Renal pelvis (tissue), 12 donors: ENCODE measurements at places on chromosomes 2 and 18.

GRCh38 chr2:60405271-60405919 is 148.1 kb downstream of the BCL11A start:
- DNase-seq, result no peak

DNA sequence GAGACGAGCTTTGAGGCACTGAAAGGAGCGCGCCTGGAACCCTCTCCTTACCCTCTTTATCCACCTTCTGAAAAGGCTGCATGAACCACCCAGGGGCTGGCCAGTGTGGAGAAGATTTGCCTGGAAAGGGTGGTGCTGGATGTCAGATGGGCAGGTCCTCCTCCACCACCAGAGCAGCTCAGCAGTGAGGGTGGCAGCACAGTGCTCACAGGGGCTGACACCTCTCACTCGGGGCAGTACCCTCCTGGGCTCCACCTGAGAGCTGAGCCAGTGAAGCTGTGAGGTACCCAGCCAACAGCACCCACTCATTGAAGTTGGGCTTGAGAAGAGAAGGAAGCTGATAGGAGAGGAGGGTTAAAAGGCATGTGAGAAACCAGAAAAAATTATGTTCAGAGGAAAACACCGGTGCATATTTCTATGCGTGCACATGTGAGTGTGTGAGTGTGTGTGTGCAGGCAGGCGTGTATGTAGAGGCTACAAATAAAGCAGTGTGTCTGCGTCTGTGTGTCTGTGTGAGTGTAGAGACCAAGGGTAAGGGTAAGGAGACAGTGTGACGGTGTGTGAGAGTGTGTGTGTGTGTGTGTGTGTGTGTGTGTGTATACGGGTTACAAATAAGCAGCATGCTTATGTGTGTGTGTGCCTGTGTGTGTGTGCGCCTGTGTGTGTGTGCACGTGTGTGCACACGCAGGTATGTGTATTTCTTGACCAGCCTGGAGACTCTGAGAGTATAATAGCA is 40.7 kb downstream of the TEX44 start:
- no peak for DNase-seq

GRCh38 chr2:151002959-151003600 is 258.6 kb downstream of the RBM43 start:
- no peak for DNase-seq

DNA sequence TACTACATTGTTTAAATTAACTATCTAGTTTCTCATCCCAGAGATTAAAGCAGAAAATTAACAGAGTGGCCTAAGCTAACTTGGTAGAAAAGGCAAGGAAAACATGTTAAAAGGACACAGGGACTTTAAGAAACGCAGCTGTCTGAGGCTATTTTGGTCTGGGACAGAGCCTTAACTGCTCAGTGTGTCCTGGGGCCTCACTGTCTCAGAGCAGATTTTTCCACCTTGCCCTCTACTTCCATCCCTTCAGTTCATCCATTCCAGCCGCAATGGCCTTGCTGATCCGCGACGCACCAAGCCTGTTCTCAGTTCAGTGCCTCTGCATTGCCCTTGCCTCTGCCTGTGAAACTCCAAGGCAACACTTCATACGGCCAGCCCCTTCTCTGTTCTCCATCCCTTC is 114.9 kb upstream of the OSR1 start:
- DNase-seq, result peak; percentile 11

GRCh38 chr2:220320326-220320725 is 692.9 kb downstream of the SLC4A3 start:
- no peak for DNase-seq

GRCh38 chr2:225891771-225892170 is 492.3 kb downstream of the NYAP2 start:
- DNase-seq, result no peak

- no peak for DNase-seq
Observed at GRCh38 chr18:50707855-50708469, 111.9 kb downstream of the MRO start.

GRCh38 chr18:55355223-55355622 is 232.8 kb downstream of the TCF4 start:
- DNase-seq, result no peak

GRCh38 chr2:202604699-202605098 is 30.1 kb upstream of the FAM117B start:
- DNase-seq, result no peak

DNA sequence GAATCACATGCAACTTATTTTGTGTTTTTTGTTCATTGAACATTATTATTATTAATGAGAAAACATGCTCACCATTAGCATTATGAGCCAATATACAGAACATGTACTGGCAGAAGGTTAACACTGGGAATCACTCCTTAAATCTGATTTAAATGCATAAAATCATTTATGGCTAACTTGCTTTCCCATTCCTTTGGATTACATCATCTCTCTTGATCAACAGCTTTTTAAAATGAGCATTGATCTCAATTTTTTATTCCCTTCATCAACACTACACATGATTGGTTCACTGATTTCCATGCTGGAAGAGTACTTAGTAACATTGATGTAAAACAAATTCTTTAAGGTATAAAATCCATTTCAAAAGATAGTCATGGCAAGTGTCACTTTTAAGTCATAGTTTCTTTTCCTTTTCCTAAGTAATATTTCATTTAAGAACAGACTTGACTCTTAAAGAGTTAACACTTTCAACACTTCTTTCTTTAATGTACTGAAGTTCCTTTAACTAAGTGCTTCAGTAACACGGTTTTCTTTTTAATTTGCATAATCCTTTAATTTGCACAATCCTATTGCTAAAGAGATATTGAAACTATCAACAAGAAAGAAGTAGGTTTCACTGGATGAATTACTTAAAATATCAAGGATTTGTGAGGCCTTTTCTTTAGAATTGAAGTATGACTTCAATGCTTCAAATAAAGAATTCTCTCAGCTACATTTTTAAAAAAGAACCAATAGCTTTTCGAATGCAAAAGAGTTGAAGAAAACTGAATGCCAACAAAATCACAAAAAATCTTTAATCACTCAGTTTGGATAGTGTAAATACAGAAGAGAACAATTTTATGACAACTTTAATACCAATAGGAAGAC is 24.9 kb upstream of the BUB1 start:
- DNase-seq, result no peak

GRCh38 chr2:126714191-126714965 is 58.4 kb downstream of the GYPC start:
- no peak for DNase-seq

DNA sequence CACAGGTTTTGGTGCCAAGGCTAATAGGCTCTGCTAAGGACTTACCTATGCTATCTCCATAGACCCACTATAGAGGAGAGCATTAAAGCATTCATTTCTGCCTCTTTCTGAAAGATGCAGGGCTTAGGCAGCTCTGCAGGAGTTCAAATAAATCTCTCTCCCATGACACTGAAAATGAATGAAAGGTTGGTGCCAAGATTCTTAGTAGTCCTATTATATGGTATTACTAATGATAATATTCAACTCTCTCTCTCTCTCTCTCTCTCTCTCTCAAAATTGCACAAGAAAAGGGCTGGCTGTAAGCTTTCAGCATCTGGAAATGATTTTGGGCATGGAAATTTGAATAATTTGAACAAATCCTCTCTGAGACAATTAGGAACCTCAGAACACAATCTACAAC is 433.7 kb downstream of the MBD2 start:
- DNase-seq, result no peak

- DNase-seq, result no peak
Observed at GRCh38 chr18:12769644-12770440, 67.0 kb downstream of the PSMG2 start.

DNA sequence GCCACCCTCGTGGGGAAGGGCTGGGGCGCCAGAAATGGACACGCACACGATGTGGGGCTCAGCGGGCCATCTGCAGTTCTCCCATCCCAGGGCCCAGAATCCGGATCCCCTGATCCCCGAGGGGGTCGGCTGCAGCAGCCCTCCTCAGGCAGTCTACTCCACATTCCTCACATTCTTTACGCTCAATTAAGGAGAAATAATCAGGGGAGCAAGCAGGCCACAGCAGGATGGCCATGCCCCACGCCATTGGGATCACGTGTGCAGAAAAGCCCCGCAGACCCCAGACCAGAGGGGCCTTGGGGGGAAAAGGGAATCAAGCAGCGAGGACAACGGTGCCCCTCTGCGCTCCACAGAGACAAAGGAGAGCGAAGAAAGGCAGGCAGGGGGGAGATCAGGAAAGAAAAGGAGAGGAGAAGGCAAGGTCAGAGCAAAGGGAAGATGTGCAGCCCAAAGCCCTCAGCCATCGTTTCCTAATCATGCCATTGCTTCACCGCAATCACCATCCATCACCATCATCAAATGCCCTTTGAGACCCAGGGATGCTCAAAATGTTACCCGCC is 17.5 kb upstream of the PKDCC start:
- DNase-seq, result no peak

- DNase-seq, result no peak
Observed at GRCh38 chr18:51622702-51623101, 425.2 kb upstream of the MEX3C start.

- DNase-seq, result no peak
Observed at GRCh38 chr2:167692191-167692590, 555.2 kb downstream of the STK39 start.

DNA sequence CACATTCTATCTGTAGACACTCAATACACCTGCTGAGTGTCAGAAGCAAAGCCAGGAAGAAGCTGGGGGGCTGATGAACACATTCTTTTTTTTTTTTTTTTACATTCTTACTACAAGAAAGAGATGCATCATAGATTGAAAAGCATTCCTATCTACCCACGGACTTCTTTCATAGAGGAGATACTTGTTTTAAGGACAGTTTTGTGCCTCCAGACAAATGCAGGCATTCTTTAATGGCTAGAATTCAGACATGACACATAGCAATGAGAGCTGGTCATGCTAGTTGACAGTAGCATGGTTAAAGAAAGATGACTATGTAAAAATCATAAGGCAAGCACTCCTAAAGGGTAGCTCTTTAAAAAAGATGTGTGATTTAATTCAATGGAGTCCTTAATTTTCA is 110.2 kb downstream of the EPHA4 start:
- no peak for DNase-seq

GRCh38 chr2:94869552-94870439 is 1.4 kb upstream of the TEKT4 start:
- DNase-seq, result no peak

GRCh38 chr2:85699325-85699724 is 5.2 kb downstream of the GNLY start:
- DNase-seq, result no peak

DNA sequence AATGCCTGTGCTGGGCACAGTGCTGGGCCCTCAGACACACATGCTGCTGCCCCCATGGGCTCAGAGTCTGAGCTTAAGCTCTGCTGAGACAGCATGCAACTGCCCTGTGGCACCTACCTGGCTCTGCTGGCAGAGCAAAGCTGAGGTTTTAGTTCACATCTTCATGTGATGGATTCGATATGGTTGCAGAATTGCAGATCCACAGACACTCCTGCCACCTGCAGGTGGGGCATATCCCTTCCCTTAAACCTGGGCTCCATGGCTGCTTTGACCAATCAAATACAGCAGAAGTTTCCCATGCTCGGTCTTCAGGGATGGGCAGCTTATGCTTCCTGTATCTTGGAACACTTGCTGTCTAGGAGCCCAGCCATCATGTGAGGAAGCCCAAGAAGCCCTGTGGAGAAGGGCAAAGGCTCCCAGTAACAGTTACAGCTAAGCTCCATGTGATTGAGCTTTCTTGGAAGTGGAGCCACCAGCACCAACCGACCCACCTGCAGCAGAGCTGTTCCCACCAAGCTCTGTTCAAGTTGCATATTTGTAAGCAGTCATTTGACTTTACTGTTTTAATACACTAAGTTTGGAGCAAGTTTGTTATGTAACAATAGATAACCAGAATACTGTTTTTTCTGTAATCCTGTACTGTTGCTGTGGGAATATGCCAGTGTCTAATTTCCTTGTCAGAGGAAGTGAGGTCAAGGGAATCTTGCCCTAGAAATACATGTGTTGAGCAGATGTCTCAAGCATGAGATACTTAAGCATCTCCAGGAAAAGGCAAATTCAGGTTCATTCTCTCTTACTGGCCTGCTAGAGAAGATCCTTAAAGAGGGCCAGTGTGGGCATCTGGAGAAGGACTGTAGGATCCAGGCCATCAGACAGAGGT is 79.3 kb downstream of the SH3RF3 start:
- DNase-seq, result no peak

- no peak for DNase-seq
Observed at GRCh38 chr2:112636605-112637288, 9.0 kb upstream of the SLC20A1 start.

- no peak for DNase-seq
Observed at GRCh38 chr18:78518805-78519204, 460.8 kb upstream of the SALL3 start.

DNA sequence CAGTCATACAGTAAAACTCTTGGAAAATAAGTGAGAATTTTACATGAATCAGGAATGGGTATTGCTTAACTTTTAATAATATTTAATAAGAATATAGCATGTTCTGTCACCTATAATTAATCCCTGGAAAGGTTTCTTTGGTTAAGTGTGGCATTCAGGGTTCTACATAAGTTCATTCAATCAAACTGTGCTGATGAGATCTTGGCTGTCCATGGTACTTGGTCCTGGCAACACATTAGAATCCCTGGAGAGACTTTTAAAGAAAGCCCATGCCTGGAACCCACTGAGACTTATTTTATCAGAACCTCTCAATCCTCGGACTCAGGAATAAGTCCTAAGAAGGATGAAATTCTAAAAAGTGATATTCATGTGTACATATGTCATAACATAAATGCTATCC is 60.3 kb downstream of the CERKL start:
- DNase-seq, result no peak

DNA sequence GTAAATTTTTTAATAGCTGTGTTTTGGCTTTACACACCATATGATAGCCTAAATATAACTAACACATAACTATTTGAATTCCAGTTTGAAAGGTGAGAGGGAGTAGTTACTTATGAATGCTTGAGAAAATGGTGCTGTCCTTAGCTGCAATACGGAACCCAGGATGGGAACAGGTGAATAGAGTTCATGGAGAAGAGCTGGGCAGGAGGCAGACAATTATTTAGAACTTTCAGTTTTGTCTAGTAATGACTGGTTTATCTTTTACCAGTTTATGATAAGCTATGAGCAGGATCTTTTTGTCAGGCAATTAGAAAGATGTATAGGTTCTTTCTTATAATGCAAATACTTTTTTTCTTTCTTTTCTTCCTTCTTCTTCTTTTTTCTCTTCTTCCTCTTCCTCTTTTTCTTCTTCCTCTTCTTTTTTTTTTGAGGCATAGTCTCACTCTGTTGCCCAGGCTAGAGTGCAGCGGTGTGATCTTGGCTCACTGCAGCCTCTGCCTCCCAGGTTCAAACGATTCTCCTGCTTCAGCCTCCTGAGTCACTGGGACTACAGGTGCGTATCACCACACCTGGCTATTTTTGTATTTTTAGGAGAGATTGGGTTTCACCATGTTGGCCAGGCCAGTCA is 25.9 kb downstream of the UBR3 start:
- DNase-seq, result no peak

DNA sequence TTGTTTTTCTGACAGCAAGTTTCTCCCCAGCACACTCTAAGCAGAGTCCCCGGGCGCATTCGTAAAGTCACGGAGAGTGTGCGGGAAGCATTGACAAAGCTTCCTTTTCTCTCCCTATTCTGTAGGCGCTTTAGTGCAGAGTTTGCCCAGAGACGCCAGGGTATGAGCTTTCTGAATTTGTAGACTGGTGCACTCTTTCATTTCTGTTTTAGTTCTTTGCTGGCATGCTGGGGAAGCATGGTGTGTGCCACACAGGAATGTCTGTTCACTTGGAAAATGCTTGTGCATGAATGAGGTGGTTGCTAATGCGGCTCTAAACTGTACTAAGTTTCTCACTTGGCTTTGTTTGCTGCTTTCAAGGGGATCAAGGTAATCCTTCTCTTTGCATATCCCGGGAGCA is 102.6 kb downstream of the RTN4 start:
- DNase-seq, result no peak

GRCh38 chr2:211760103-211760502 is 778.5 kb downstream of the ERBB4 start:
- no peak for DNase-seq

GRCh38 chr2:239748811-239749210 is 276.3 kb downstream of the NDUFA10 start:
- no peak for DNase-seq
